Endothelial cell of umbilical vein (primary cell): ENCODE measurements at places on chromosomes 6 and 20. TPM values are rescaled to one million over a fixed set of nuclear protein-coding genes. Genes with fewer than 3 reads are reported as not detected.

The CST9L gene
- not detected in 2 replicates for total RNA-seq

The NKAIN2 gene
- 2.1 TPM in 1 of 2 replicates, not detected in the other for total RNA-seq

The OPN5 gene
- total RNA-seq = not detected in 2 replicates

DNA sequence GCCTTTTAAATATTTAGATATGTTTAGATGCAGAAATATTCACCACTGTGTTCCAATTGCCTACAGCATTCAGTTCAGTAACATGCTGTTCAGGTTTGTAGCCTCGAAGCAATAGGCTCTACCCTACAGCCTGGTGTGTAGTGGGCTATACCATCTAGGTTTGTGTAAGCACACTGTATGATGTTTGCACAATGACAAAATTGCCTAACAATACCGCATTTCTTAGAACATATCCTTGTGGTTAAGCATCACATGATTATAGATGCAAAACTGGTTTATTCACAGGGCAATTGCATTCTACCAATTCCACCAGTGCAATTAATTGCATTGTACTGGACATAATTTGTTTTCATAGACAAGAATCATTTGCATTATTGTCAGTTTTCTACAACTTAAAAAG is 7.9 kb upstream of the SLC22A16 start:
- DNase-seq = no peak

- DNase-seq = no peak
These were observed 1.6 kb downstream of the DSP start for GRCh38 chr6:7542874-7543624.

- no peak for DNase-seq
These were observed 11.7 kb downstream of the BPIFB4 start for GRCh38 chr20:33091147-33091546.

- no peak for DNase-seq
These were observed 3.9 kb upstream of the SRSF3 start for GRCh38 chr6:36590237-36590636.

DNA sequence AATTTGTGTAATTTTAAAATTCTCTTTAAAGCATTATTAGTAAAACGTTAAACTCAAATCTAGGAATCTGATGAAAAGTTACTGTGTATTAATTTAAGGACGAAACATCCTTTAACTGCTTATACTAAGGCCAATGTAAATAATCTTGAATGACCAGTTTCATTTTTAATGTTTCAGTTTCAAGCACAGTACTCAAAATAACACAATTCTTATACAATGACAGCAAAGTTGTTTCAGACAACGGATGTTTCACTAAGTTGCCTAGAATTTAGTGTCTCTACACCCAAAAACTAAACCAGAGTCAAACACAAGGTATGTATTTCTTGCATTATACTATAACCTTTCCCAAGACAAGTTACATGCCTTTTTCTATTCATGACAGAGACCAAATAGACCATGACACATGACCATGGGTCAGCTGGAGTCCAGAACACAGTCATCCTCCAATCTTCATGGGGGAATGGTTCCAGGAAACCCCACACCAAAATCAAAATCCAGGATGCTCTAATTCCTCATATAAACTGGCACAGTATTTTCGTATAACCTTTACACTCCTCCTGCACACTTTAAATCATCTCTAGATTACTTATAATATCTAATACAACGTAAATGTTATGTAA is 7.7 kb downstream of the PHIP start:
- DNase-seq = peak; percentile 30

DNA sequence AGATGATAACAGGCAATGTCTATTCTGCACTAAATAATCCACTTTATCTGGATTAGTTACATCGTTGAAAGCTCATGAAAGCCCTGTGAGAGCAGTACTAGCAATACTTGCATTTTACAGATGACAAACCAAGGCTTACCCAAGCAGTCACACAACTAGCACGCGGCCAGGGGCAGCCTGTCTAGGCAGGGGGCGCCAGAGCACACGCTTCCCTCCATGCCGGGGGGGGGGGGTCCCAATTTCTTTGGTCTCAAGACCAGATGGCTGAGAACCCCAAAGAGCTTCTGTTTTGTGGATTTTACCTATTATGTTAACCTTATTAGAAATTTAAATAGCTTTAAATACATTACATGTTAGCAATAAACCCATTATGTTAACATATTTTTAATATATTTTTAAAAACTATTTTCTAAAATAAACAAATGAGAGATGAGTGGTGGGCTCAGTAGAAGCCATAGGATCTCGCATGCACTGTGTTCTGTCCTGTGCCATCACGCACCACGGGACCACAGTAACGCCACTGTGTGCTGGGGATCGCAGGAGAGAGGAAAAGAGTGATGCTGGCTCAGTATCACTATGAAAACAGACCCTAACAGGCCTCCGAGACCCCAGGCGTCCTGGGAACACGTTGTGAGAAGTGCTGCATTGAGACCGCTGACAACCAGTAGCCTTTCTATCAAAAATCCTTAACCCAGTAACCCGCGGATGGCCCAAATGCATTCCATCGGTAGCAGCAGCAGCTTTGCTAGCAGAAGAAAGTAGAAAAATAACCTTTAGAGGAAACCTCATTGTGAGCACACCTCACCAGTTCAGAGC is 5.3 kb upstream of the PRR18 start:
- peak; percentile 45 for DNase-seq

GRCh38 chr6:167807756-167808155 is 19.0 kb upstream of the AFDN start:
- no peak for DNase-seq
